ENCODE measurements at places on chromosomes 13 and 19. TPM values are rescaled to one million over a fixed set of nuclear protein-coding genes. Genes with fewer than 3 reads are reported as not detected.

- H3K4me1 ChIP-seq, result peaks cover 20% of the 10 kb centered on the region
- no peak overlapping the region for H3K27ac ChIP-seq
- peaks cover 3% of the 10 kb centered on the region for H3K36me3 ChIP-seq
Measured at GRCh38 chr19:49820125-49820524, 2.0 kb downstream of the MED25 start.

DNA sequence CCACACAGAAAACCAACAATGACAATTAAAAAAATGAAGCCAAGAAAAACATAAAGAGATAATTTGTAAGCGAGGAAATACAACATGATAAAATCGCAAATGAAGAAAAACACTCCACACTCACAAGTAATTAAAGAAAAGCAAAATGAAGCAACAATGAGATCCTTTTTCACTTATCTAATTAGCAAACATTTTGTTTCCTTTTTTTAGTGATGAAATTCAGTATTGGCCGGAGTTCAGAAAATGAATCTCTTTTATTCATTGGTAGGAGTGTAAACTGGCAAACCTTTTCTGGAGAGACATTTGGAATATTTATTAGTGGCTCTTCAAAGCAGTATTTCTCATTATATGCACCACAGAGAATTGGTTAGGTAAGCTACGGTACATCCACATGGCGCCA lies 70.6 kb upstream of the POMP start:
- no peak overlapping the region for H3K4me3 ChIP-seq
- no peaks in the 10 kb centered on the region for H3K36me3 ChIP-seq
- DNase-seq, result no peak
- H3K27ac ChIP-seq, result no peak overlapping the region

DNA sequence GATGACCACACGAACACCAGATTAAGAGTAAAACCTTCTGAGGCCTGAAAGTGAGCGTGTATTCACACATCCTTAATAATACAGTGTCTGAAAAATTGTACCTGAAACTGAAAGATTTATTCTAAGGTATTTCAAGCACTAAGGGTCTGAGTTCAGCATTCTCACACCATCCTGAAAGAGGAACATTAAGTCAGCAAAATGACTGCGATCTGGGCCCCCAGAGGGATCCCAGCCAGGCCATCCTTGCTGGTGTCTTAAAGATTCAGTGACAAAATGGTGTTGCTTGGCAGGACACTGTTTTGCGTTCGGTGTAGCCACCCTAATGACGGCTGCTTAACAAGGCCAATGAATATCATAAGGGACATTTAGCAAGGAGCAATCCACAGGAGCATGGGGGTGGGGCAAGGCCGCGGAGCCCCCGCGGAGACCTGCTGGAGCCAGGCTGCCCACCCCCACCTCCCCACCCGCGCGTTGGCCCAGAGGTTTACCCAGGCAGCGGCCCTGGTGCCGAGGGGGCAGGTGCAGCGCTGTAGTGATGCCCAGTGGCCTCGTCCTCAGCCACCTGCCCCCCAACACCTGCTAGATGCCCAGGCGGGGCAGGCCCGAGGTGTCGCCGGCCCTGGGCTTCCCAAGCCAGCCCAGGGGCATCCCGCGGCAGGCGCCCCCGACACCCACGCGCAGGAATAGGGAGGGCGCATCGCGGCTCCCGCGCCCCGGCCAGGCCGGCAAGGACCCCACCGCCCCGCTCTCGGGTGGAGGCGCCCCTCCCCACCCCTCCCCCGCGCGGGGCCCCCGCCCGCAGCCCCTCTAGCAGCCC lies 742 bp downstream of the NALCN start:
- H3K36me3 ChIP-seq, result no peaks in the 10 kb centered on the region
- H3K4me3 ChIP-seq, result no peak overlapping the region
- H3K27ac ChIP-seq, result no peak overlapping the region
- no peaks in the 10 kb centered on the region for H3K27me3 ChIP-seq
- H3K4me1 ChIP-seq, result peaks cover 6% of the 10 kb centered on the region
- no peak for DNase-seq

GRCh38 chr13:43126420-43126819 lies 103.0 kb downstream of the DNAJC15 start:
- H3K27me3 ChIP-seq, result no peaks in the 10 kb centered on the region
- H3K36me3 ChIP-seq, result no peaks in the 10 kb centered on the region
- H3K27ac ChIP-seq, result no peak overlapping the region
- no peak for DNase-seq

GRCh38 chr13:29844441-29844840 lies 6.0 kb downstream of the UBL3 start:
- no peak for DNase-seq
- no peaks in the 10 kb centered on the region for H3K27me3 ChIP-seq
- no peak overlapping the region for H3K4me3 ChIP-seq
- H3K4me1 ChIP-seq, result peaks cover 10% of the 10 kb centered on the region
- no peak overlapping the region for H3K27ac ChIP-seq

DNA sequence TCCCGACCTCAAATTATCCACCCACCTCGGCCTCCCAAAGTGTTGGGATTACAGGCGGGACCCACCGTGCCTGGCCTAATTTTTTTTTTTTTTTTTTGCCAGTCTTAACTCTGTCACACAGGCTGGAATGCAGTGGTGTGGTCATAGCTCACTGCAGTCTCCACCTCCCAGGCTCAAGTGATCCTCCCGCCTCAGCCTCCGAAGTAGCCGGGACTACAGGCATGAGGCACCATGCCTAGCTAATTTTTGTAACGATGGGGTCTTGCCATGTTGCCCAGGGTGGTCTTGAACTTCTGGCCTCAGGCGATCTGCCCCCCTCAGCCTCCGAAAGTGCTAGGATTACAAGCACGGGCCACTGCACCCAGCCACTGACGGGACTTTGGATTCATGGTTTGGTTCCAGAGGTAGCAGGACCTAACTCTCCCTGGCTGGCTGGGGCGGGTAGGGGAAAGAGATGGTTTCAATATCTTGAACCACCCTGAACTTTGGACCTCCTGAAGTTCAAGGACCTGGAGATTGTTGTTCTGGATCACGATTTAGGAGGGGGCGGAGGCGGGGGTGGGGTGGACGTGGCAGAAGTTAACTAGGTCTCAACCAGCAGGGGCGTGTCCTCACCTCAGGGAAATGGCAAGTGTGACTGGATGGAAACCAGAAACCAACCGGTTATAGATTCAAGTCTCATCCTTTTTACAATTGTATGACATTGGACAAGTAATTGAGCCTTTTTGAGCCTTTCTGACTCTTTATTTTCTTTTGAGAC lies 40.8 kb downstream of the IER2 start:
- H3K27ac ChIP-seq, result peak overlapping the region; percentile 97
- H3K4me1 ChIP-seq, result peaks cover 7% of the 10 kb centered on the region
- DNase-seq, result peak; percentile 71
- no peaks in the 10 kb centered on the region for H3K27me3 ChIP-seq

SIGLEC9 gene
- 4.8 TPM for total RNA-seq

DNA sequence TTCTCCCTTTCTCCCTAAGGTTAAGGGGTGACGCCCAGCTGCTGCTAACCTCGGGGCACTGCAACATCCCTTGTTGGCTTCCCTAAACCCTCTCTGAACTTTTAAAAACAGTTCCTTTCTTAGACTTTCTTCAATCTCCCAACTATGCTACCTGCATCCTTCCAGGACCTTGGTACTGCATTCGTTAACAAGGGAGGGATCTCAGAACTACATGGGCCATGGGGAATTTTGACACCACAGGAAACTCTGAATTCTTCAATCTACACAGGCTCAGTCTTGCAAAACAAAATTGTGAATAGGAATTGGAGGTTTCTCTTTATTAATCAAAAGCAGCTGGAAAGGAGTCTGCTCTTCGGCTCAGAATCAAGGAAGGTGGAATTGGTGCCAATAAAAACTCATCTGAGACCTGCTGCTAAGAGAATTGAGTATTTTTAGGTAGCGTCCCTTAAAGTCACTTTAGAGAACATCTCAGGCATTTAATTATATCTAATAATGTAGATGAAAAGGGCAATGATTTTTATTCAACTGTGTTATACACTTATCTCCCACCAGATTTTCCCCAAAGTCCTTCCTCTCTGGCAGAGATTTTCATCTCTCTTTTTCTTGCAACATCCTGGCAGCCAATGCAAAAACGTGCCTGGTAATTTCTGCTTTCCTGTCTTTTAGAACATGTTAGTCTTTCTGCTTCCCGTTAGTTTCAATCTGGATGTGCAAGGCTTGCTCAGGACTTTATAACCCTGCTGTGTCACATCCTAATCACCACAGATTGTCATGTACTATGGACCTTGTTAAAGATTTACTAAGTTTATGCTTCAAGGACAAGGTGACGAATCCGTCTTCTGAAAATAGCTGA lies 69.1 kb upstream of the SLC15A1 start:
- H3K36me3 ChIP-seq, result no peaks in the 10 kb centered on the region
- no peak for DNase-seq
- H3K27me3 ChIP-seq, result no peaks in the 10 kb centered on the region
- peak overlapping the region; percentile 89 for H3K27ac ChIP-seq
- peaks cover 25% of the 10 kb centered on the region for H3K4me1 ChIP-seq

DNA sequence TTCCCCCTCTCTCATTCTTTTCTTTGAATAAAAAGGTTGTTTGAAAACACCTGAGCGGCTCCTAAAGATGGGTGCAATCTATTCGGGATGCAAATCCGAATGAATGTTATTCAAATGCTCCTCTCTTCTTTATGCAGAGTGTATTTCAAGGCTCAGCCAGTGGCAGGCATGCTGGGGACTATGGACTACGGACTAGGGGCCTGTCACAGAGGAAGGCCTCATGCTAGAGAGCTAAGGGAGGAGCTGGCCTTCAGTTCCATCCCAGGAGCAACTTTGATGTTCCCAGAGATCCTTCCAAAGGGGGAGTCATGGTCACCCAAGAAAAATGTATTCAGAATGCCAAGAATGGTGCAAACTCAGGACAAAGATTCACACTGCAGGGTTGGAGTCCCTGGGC lies 9.3 kb downstream of the ALOX5AP start:
- H3K27me3 ChIP-seq, result no peaks in the 10 kb centered on the region
- H3K4me1 ChIP-seq, result peaks cover 14% of the 10 kb centered on the region
- no peak overlapping the region for H3K27ac ChIP-seq
- no peaks in the 10 kb centered on the region for H3K36me3 ChIP-seq
- no peak for DNase-seq
- H3K4me3 ChIP-seq, result no peak overlapping the region

DNA sequence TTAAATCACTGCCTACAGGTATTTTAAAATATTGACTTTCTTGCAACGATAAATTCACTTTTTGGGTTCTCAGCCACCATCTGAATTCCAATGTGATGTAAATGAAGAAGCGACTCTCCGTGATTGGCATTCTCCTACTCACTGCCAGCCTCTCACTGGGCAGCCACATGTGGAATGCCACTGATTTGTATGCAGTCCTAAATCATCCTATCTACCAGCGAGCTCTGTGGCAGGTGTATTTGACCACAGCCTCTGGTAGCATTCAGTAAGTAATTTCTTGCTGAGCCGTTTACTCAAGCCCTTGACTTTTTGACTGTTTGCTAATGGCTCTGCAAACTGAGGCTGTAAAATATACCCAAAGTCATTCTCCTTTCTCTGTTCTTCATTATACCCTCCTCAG lies 559.0 kb upstream of the SLC10A2 start:
- no peaks in the 10 kb centered on the region for H3K36me3 ChIP-seq
- no peak for DNase-seq
- no peaks in the 10 kb centered on the region for H3K4me1 ChIP-seq
- H3K27ac ChIP-seq, result no peak overlapping the region

GNG8 gene
- not detected for total RNA-seq

ZNF222 gene
- total RNA-seq, result 2.5 TPM

F2RL3 gene
- 0.08 TPM for total RNA-seq

DNA sequence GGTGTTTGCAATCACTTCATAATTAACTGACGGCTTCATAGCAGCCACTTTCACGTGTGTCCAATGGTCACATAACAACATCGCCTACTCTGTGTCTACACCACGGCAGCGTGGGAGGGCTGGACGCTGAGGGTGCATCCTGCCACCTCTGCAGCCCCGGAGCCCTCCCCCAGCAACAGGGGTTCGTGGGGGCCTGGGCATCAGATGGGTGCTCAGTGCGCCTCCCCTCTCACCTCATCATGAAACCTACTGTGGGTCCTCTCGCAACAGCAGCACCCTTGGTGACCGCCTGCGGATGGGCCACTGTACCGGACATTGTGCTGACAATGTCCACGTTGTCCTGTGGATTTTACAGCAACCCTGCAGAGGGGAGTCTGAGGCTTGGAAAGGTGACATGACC lies 193.5 kb downstream of the UQCRFS1 start:
- H3K36me3 ChIP-seq, result no peaks in the 10 kb centered on the region
- H3K27me3 ChIP-seq, result no peaks in the 10 kb centered on the region
- no peak overlapping the region for H3K27ac ChIP-seq
- H3K4me3 ChIP-seq, result no peak overlapping the region
- no peak for DNase-seq
- H3K4me1 ChIP-seq, result no peaks in the 10 kb centered on the region

Measured in liver (tissue), 10 donors.